Stimulated activated CD8-positive, alpha-beta memory T cell treated with anti-CD3 and anti-CD28 coated beads, Interleukin-4, amount 100 ng/mL, for 4 hours (primary cell): ENCODE measurements at places on chromosomes 16 and 17.

- no peak for DNase-seq
Measured at GRCh38 chr16:27737513-27737912, 187.6 kb downstream of the KATNIP start.

DNA sequence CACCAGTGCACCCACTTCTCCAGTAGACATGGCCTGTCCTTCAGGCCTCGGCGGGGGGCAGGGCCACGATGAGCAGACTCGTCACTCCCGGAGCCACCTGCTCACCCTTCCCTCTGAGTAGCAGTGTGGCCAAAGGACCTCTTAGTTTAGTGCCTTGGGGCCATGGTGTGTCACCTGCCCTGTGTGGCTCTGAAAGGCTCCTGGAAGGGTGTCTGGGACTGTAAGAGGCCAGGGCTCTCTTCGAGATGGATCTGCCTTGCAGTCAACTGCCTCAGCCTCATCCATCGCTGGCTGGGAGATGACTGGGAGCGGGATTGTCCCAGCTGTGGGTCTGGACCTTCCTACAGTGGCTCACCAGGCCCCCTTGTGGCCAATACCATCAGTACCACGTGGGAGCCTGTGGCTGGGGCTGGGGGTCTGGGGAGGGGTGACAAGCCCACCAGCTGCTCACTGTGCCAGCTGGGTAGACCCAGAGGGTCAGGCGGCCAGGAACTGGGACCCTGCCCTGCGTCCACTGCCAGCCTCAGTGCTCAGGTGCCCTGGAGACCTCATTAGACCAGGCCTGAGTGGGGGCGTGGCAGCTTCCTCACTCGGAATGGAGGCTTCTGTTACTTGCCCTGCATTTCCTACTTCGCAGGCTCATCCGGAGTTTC lies 133.4 kb downstream of the OR1D5 start:
- DNase-seq: no peak

DNA sequence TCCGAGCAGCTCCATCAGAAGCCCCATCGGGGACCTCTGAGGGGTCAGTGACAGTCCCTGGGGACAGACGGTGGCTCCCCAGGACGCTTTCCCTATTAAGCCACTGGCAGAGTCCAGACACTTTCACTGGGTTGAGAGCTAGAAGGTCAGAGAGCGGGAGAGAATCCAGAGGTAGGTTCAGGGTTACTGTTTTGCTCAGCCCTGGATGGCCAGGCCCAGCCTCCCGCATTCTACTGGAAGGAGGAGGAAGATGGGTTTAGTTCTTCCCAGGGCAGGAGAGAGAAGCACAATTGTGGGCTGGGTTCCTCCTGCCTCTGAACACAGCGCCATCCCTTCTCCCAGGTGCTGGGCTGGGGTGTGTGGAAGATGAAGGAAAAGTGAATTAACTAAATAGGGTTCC lies 452.8 kb downstream of the SLC39A11 start:
- no peak for DNase-seq

- no peak for DNase-seq
Measured at GRCh38 chr16:65094009-65094408, 27.9 kb downstream of the CDH11 start.

GRCh38 chr17:42271006-42271778 lies 5.0 kb downstream of the STAT5B start:
- no peak for DNase-seq

GRCh38 chr17:19470530-19471261 lies 59.7 kb downstream of the RNF112 start:
- DNase-seq: no peak

- no peak for DNase-seq
Measured at GRCh38 chr17:28136923-28137322, 94.4 kb downstream of the NLK start.

- no peak for DNase-seq
Measured at GRCh38 chr17:45578516-45579455, 88.3 kb upstream of the PLEKHM1 start.

GRCh38 chr16:85055493-85056210 lies 28.1 kb downstream of the KIAA0513 start:
- peak; percentile 28 for DNase-seq

DNA sequence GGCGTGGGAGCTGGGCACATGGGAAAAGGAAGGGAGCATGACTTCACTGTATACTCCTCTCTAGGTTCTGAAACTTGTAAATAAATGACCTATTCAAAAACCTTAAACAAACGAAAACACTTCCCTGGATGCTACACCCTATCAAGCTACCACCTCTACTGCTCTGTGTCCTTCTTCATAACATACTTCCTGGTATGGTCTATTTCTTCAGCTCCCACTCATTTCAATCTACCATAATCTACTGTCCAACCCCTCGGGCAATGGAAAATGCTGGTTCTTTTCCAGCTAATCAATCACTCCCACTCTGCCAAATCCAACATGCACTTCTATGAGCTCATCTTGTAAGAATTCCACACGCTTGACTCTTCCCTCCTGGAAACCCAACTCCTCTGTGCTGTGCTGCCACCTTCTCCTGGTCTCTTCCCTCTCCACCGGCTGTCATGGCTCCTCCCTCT lies 42.4 kb downstream of the AMFR start:
- DNase-seq: no peak

- no peak for DNase-seq
Measured at GRCh38 chr17:1002412-1002753, 5.5 kb downstream of the TIMM22 start.

DNA sequence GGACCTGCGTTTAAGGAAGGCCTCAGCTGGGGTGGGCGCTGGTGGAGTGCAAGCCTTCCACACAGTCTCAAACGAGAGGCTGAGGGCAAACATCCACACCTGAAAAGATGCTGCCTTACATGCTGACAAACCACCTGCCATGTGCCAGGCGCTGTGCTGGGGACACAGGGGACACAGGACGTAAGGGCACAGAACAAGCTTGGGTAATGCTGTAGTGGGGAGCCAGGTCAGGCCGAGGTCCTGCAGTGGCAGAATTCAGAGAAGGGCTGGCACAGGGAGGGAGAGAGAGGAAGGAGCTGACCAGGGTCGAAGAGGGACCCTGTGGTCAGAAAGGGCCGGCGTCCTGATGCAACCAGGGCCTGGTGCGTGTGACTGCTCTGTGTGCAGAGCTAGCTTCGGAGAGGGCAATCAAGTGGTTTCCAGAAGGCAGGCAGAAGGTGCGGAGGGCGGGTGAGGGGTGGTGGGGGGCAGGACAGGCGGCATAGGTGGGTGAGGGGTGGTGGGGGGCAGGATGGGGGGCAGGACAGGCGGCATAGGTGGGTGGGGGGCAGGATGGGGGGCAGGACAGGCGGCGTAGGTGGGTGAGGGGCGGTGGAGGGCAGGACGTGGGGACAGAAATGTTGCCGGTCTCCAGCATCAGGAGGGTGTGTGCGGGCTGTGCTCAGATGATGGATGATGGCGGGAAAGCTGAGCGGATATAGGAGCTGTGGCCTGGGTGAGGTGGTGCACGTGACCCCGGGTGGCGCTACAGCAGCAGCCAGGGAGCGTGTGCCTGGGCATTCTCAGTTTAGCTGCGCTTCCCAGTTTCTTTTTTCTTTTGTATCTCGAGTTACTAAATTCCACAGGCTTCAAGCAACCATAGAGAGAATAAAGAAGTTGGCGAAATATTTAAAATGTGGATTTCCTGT lies 18.8 kb downstream of the TELO2 start:
- no peak for DNase-seq

DNA sequence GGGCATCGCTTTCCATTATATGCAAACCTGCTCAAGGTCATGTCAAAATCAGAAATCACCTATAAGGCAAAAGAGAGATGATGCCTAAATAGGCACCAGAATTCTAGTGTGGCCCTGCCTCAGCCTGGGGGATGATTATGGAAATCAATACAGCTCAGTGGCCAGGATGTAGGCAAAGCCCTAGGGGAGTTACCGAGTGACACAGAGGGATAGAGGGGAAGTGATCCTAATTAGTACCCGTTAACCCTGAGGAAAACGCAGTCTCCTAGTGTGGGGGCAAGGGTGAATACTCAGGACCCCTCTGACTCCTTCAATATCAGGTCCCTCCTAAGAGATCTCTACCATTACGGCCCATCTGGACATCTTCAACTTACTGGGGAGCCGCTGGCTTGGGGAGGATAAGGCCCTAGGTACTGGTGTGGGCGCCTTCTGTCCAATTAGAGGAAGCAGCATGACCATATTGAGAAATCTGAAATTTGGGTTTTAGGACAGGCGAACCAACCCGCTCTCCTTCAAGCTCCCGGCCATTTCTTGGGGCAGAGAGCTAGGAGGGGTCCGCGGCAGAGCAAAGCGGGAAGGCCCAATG lies 725 bp downstream of the NT5C3B start:
- DNase-seq: no peak

DNA sequence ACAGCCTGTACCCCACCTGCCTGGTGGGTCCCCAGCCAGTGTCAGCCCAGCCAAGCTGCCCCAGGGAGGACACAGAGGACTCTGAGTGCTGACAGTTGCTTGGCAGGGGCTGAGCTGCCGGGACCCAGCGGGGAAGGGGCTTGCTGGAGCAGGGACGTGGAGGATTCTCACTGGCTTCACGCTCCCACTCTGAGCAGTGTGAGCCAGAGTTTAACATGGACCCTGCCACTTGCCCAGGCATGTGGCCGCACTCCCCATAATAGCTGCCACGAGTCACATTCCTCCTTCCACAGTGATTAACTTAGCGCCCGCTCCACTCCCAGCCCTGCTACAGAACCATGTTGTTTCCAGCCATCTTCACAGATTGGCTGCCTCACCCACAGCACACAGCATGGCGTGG lies 31.2 kb downstream of the SREBF1 start:
- no peak for DNase-seq

DNA sequence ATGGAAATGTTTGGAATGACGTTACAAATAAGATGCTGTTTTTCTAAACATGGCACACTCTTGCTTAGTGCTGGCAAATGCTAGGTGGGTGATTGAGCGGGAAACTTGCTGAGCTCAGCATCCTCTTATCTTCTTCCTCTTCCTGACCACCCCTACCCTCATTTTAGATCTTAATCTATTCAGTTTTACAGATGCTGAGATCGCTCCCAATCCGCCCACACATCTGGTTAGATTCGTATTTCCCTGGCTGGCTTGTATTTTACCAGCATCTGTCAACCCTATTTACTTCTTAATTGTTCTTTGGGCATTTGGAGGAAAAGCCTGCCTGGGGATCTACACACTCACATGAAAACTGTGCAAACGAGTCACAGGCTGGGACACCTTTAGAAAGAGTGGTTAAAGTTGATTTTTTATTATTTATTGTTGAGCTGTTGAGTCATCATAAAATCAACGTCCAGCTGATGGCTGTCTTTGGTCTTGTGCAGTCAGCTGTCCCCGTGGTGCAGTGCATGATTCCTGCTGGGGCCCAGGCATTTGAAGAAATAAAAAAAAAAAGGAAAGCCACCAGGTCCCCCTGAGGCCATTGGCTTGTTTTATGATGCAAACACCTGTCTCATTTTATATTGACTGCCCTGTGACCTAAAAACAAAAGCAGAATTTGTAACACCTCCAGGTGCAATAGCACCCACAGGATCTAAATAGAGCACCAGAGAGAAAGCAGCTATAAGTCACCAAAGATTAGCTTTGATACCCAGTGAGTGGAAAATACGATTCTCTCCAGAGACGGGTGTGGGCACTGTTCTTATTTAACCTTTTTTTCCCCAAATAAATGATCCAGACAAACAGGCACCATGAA lies 258.6 kb downstream of the HS3ST3B1 start:
- DNase-seq: no peak

DNA sequence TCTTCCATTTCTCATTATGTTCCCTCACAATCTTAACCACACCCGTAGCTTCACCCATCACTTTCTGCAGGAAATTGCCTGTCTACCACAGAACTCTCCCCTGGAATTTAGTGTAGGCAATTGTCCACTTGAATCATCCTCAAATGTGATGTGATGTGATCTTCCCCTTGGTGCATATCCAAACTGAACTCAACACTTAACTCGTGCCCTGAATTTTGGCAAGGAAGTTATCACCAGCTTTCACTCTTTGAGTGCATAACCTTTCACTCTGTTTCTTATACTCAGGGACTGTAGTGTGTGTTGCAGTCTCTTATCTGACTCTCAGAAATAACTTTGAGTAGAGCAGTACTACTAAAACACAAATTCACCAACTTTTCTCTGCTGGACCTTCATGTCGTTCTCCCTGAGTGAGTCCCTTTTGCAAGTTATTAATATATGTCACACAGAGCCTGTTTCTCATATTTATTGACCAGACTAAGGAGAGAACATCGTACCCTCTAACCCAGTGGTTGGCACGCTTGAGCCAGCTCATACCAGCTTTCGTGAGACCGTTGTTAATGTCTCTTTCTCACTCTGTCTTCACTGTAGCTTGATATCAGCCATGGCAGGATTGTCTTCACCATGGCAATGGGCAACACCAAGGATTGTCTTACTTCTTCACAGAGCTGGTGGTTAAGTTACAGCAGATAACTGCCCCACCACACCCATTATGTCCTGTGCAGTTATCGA lies 558.9 kb upstream of the HSBP1 start:
- no peak for DNase-seq

- no peak for DNase-seq
Measured at GRCh38 chr17:41619036-41619926, 5.1 kb downstream of the KRT17 start.

DNA sequence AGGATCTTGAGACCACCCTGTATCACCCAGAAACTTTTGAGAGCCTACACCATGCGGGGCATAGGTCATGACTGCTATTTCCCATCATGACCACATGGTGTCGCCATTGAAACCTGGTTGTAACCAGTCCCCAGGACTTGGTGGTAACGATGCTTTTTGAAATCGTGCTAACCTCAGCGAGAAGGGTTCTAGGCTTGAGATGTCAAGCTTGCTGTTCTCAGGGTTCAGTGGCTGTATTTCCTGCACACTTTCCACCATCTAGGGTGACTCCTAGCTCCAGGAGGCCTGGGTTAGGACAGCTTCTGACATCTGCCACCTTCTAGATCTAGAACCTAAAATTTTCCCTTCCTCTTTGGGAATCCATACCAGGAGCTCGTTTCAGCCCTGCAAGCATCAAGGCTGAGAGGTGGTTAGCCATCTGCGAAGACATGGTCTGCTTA lies 13.0 kb upstream of the SPNS3 start:
- no peak for DNase-seq

DNA sequence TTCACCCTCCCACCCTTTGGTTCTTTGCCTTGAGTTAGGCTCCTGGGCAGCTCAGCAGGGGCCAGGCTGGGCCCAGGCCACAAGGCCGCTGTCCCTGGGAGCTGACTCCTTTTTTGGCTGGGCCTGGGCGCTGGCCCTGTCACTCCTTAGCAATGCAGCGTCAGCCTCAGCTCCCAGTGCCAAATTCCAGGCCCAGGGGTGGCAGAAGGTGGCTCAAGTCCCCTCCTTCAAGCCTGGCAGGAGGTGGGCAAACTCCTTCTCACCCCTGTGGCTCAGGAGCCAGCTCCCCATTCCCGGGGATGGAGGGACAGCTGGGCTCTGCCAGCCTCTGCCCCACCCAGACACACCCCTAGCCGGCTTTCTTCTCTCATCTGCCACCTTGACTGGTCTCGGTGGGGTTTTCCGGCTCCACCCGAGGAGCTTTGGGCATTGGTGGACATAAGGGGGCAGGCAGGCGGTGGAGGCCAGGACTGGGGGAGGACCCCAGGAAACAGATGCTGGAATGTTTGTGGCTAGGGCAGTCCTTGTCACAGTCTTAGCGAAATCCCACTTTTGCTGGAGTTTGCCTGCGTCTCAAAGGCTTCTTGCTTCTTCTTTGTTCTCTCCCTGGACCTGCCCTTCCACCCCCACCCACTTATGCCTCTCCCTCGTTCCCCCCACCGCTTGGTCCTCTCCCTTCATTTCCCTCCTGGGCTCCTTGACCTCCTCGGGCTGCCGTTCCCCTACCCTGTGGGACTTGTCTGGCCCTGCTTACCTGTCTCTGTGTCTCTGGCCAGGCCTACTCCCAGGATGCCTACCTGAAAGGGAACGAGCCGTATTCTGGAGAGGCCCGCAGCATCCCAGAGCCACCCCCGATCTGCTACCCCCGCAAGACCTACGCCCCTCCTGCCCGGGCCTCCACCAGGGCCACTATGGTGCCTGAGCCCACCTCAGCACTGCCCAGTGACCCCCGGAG lies 37.4 kb downstream of the ARHGAP23 start:
- DNase-seq: no peak
